ENCODE measurements at places on chromosomes 1 and 21.

GRCh38 chr21:37383086-37383485 lies 16.5 kb downstream of the DYRK1A start:
- H3K36me3 ChIP-seq: peaks cover 26% of the 10 kb centered on the region
- DNase-seq: no peak
- H3K27ac ChIP-seq: no peak overlapping the region
- no peak overlapping the region for H3K4me3 ChIP-seq
- no peaks in the 10 kb centered on the region for H3K27me3 ChIP-seq

DNA sequence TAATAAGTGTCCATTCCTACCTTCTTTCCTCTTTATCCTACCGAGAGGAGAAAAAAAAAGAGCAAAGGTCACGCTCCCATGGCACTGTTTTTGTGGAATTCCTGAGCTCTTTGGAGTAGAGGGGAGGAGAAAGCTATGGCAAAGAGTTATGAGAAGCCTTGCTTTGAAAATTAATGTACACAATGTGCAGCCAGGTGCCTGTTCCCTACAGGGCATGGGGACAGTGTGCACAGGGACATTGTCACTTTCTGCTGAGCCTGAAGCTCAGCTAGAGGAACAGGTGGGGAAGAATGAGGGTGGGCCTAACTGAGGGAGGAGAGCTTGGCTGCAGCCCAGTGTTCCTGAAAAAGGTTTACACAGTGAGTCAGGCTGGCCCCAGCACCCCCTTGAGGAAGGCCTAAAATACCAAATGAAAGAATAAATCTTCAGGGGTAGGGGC lies 66.1 kb downstream of the PLXNA2 start:
- no peaks in the 10 kb centered on the region for H3K4me1 ChIP-seq
- no peaks in the 10 kb centered on the region for H3K36me3 ChIP-seq
- peaks cover 4% of the 10 kb centered on the region for H3K27me3 ChIP-seq
- H3K27ac ChIP-seq: no peak overlapping the region

DNA sequence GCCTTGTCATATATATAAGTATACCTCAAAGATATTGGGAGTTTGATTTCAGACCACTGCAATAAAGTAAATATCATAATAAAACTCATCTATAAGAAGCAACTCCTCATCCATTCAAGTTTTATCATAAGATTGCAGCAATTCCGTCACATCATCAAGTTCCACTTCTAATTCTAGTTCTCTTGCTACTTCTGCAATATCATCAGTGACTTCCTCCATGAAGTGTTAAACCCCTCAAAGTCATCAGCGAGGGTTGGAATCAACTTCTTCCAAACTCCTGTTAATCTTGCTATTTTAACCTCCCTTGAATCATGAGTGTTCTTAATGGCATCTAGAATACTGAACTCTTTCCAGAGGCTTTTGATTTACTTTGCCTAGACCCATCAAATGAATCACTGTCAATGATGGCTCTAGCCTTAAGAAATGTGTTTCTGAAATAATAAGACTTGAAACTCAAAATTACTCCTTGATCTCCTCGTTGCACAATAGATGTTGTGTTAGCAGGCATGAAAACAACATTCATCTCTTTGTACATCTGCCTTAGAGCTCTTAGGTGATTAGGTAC lies 88.3 kb downstream of the RPE65 start:
- DNase-seq: no peak
- H3K4me1 ChIP-seq: no peaks in the 10 kb centered on the region

DNA sequence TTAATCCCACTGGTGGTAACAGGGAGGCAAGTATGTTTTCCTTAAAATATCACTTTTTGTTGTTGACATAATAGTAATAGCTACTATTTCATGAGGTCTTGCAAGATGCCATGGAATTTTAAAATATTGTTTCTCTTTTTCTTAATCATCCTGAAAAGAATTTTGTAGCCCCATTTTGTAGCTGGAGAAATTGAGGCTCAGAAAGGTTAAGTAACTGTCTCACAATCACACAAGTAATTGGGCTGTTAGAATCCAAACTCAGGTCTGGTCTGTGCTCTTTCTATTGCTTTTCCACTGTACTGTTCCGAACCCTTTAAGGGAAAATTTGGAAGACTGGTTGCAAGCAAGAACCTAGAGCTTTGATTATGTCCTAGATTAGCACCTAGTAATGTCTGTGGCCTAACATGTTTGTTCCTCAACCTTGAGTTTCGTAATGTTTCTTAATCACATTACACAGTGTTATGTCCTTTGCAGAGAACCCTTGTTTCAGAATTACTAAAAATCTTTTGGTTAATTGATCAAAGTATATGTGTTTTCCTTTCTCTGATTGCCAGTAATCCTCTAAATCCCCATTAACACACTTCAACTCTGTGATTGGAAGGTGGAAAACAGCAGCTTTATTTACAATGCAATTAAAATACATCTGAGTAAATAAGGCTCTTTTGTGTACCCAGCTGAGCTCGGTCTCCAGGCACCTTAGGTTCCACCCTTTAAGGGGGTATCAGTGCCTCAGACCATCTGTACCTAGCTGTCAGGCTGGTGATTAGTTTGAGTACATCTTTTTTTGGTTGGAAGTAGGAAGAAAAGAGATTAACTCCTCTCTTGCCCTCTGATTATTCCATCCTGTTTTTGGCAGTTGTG lies 10.4 kb downstream of the LRRC42 start:
- H3K4me3 ChIP-seq: no peak overlapping the region
- peak overlapping the region; percentile 11 for H3K27ac ChIP-seq
- peaks cover 22% of the 10 kb centered on the region for H3K36me3 ChIP-seq
- peaks cover 12% of the 10 kb centered on the region for H3K4me1 ChIP-seq
- no peaks in the 10 kb centered on the region for H3K27me3 ChIP-seq
- no peak for DNase-seq

GRCh38 chr1:113281550-113281949 lies 108.8 kb upstream of the MAGI3 start:
- no peak overlapping the region for H3K27ac ChIP-seq
- peaks cover 1% of the 10 kb centered on the region for H3K4me1 ChIP-seq
- peaks cover 12% of the 10 kb centered on the region for H3K27me3 ChIP-seq
- no peak for DNase-seq
- H3K4me3 ChIP-seq: no peak overlapping the region
- no peaks in the 10 kb centered on the region for H3K36me3 ChIP-seq

- no peaks in the 10 kb centered on the region for H3K4me1 ChIP-seq
- no peaks in the 10 kb centered on the region for H3K27me3 ChIP-seq
- peaks cover 26% of the 10 kb centered on the region for H3K36me3 ChIP-seq
- DNase-seq: no peak
- H3K27ac ChIP-seq: no peak overlapping the region
Measured at GRCh38 chr1:11116318-11116717, 16.6 kb upstream of the EXOSC10 start.

DNA sequence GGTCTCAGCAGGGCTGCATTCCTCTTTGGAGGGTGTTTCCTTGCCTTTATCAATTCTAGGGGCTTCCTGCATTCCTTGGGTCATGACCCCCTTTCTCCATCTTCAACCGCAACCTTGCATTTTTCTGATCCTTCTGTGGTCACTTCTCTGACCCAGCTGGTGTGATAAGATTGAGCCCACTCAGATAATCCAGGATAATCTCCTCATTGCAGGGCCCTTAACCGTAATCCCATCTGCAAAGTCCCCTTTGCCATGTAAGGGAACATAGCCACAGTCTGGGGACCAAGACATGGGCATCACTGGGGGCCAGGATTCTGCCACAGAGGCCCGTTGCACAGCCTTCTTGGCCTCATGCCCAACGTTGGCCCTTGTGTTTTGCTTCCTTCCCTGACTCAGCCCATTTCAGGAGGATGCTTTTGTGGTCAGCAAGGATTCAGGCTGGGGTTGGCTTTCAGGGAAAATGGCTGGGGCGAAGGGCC lies 35.0 kb upstream of the IL19 start:
- no peaks in the 10 kb centered on the region for H3K27me3 ChIP-seq
- no peak overlapping the region for H3K4me3 ChIP-seq
- no peak for DNase-seq
- peaks cover 53% of the 10 kb centered on the region for H3K4me1 ChIP-seq

GRCh38 chr1:165234149-165234548 lies 122.4 kb downstream of the LMX1A start:
- no peak for DNase-seq
- no peak overlapping the region for H3K4me3 ChIP-seq
- H3K27me3 ChIP-seq: peaks cover 54% of the 10 kb centered on the region
- no peaks in the 10 kb centered on the region for H3K36me3 ChIP-seq
- peaks cover 4% of the 10 kb centered on the region for H3K4me1 ChIP-seq
